ENCODE measurements at places on chromosomes 5 and 9.

- no peak for DNase-seq
These were observed 63.6 kb downstream of the SNX18 start for GRCh38 chr5:54580997-54581811.

DNA sequence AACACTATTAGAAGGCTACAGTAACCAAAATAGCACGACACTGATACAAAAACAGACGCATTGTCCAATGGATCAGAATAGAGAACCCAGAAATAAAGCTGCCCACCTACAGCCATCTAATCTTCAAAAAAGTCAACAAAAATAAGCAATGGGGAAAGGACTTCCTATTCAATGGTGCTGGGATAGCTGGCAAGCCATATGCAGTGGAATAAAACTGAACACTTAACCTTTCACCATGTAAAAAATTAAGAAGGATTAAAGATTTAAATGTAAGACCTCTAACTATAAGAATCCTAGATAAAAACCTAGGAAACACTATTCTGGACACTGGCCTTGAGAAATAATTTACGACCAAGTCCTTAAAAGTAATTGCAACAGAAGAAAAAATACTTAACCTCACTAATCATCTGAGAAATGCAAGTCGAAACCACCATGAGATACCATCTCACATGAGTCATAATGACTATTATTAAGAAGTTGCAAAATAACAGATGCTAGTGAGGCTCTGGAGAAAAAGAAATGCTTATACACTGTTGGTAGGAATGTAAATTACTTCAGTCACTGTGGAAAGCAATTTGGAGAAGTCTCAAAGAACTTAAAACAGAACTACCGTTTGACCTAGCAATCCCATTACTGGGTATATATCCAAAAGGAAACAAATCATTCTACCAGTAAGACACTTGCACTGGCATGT is 203.3 kb upstream of the CDH9 start:
- DNase-seq = peak; percentile 81

- no peak for DNase-seq
These were observed 28.5 kb upstream of the NKD2 start for GRCh38 chr5:980001-980588.

GRCh38 chr9:134396258-134396742 is 70.0 kb downstream of the RXRA start:
- no peak for DNase-seq

- DNase-seq = no peak
These were observed 81.1 kb upstream of the SPRY4 start for GRCh38 chr5:142405814-142406395.

GRCh38 chr9:75088646-75089372 is 495 bp downstream of the OSTF1 start:
- DNase-seq = peak; percentile 36

DNA sequence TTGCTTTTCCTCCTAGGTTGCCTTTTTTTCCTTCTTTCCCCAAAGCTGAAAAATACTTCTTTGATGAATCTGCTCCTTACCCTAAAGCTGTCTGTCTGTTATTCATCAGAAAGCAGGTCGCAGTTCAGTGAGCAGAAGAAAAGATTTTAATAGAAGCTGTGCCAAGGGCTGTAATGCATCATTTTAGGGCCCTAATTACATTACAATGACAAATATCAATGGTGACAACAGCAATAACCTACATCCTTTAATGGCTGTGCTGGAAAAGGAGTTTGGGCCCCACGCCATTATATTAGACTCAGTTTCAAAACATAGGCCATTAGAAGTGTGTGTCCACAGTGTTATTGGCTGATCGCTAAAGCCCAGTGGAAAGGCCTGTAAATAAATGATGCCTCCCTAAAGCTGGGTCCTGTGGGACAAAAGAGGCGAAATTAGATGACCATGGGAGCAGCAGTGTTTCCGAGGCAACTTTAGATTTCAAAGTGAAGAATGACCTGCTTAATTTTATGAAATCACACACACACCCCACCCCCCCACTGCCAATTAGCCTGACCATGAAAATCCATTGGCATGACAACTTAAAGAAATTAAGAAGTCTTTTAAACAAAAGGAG is 38.4 kb downstream of the TLE4 start:
- peak; percentile 79 for DNase-seq

DNA sequence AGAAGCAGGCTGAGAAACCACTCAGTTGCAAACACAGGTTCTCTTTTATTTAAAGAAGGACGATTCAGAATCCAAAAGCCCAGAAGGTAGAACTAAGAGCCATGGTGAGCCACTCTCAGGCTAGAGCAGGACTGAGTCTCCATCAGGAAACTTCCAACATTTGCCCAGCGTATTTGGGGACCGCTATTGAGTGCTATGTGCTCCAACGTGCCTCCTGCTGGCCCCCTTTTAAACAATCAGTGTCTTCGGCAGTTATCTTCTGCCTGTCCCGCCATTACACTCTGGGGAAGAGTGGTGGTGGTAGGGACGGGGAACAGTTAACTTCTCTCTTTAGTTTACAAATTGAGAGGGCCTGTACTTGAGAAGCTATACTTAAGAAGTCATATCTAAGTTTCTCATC is 78.1 kb downstream of the DENND1A start:
- DNase-seq = no peak

GRCh38 chr9:23556459-23556858 is 269.6 kb downstream of the ELAVL2 start:
- DNase-seq = no peak

Measured in ACHN (cell line).